ENCODE measurements at places on chromosomes 16 and 17.

- no peak for DNase-seq
Observed at GRCh38 chr17:83050651-83051395, 28.6 kb upstream of the METRNL start.

- no peak for DNase-seq
Observed at GRCh38 chr17:52751051-52751450, 592.5 kb upstream of the CA10 start.

- DNase-seq = no peak
Observed at GRCh38 chr16:72850021-72850420, 197.9 kb downstream of the ZFHX3 start.

DNA sequence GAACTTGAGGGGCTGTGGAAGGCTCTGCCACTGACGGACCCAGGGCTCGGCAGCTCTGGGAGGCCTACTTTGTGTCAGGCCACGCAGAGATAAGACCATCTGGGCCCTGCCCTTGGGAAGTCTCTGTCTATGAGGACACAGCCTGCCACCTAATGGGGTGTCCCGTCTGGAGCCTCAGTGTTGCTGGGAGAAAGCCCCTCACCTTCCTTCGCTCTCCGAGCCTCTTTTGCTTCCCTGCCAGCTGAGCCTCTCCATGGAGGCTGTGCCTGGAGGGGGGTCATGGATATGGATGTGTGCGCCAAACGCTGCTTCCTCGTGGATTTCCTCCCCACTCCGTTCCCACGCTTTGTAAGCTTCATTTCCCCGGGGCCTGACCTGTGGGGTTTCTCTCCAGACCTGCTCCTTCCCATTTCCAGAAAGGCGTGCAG is 228.8 kb downstream of the SEC14L1 start:
- no peak for DNase-seq

GRCh38 chr17:42660692-42661345 is 1.7 kb downstream of the TUBG2 start:
- peak; percentile 86 for DNase-seq

- peak; percentile 77 for DNase-seq
Observed at GRCh38 chr17:79810130-79811010, 13.5 kb upstream of the CBX8 start.

GRCh38 chr16:12458051-12458450 is 345.6 kb downstream of the CPPED1 start:
- no peak for DNase-seq

DNA sequence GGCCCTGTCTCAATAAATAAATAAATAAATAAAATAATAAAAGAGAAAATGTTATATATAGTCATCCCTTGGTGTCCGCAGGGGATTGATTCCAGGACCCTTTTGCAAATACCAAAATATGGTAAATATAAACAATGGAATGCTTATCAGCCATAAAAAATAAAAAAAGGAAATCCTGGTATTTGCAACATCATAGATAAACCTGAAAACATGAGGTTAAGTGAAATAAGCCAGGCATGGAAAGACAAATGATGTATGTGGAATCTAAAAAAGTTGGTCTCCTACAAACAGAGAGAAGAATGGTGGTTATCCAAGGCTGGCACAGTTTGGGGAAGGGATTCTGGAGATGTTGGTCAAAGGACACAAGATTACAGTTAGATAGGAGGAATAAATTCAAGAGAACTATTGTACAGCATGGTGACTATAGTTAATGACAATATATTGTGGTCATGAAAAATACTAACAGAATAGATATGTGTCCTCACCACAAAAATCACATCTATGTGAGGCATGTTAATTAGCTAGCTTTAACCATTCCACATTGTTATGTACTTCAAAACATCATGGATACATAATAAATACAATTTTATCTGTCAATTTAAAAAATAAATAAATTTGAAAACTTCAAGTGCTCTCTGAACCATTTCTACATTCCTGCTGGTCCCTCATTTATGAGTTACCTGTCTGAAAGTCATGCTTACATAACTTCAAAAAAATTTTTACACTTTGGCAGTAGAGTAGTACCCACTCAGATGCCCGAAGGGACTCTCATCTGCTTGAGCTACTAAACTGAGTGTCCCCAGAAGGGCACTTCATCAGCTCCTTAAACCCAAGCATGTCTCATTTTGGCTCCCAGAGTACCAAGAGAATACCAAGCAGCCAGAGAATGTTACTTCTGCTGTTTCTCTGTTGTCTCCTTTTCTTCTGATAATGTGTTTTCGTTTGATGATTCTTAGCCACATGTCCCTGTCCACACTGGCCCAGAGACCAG is 26.6 kb downstream of the N4BP1 start:
- DNase-seq = peak; percentile 44

DNA sequence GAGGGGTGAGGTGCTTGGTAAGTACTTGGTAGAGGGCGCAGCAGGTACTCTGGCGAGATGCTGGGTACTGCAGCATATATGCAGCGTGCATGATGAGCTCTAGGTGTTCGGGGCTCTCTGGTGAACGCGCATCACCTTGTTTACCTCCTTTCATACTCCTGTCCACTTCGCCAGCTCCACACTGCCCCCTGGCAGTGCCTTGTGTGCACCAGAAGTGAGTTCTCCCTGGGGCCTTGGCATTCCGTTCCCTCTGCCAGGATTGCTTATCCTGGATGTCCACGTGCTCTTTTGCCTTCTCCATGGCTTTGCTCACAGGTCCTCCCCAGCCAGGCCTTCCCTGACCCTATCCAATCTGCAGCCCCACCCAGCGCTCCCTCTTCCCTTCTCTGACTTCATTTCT is 154.2 kb downstream of the MRM1 start:
- DNase-seq = no peak

GRCh38 chr16:28180655-28181460 is 30.9 kb downstream of the XPO6 start:
- peak; percentile 45 for DNase-seq

- no peak for DNase-seq
Observed at GRCh38 chr16:17885659-17886207, 415.0 kb upstream of the XYLT1 start.

- DNase-seq = no peak
Observed at GRCh38 chr17:10052106-10052813, 146.1 kb downstream of the GAS7 start.

DNA sequence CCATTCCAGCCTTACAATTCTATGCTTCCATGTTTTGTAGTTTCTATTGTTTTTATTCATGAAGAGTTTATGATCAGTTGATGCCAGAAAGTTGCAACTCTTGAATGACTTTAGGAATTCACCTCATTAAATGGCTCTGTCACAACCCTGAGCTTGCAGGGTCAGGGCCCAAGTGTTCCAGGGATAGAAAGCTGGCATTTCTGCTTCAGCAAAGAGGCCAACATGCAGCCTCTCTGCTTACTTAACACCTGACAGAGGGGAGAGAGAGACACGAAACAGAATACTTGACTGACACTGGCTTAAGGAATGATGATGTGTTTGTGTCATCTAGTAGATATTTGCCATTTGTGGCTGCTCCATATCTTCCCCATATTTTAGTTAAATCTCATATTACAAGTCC is 328.1 kb downstream of the CA10 start:
- no peak for DNase-seq

DNA sequence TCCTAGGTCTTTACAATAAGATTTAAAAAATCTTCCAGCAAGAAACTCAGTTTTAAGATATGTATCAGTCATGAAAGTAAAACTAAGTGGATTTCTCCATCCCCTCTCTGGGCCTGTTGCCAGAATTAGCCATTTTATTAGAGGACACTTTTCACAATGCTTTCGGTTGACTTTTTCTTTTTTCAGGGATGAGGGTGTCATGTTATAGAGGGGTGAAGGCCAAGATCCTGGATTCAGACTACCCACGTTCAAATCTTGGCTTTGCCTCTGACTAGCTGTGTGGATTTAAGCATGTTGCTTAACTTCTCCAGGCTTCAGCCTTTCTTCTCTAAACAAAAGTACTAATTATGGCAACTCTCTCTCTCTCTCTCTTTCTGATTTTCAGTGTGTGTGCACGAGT is 111.7 kb upstream of the COX10 start:
- DNase-seq = peak; percentile 66

- no peak for DNase-seq
Observed at GRCh38 chr16:86042393-86042792, 143.4 kb downstream of the IRF8 start.

GRCh38 chr17:9346296-9346926 is 229.2 kb downstream of the STX8 start:
- peak; percentile 94 for DNase-seq

GRCh38 chr17:2855063-2855600 is 58.9 kb downstream of the RAP1GAP2 start:
- DNase-seq = no peak

GRCh38 chr16:88596483-88596882 is 26.3 kb downstream of the ZC3H18 start:
- DNase-seq = no peak

- DNase-seq = peak; percentile 79
Observed at GRCh38 chr17:35345926-35346771, 27.3 kb downstream of the SLFN11 start.

DNA sequence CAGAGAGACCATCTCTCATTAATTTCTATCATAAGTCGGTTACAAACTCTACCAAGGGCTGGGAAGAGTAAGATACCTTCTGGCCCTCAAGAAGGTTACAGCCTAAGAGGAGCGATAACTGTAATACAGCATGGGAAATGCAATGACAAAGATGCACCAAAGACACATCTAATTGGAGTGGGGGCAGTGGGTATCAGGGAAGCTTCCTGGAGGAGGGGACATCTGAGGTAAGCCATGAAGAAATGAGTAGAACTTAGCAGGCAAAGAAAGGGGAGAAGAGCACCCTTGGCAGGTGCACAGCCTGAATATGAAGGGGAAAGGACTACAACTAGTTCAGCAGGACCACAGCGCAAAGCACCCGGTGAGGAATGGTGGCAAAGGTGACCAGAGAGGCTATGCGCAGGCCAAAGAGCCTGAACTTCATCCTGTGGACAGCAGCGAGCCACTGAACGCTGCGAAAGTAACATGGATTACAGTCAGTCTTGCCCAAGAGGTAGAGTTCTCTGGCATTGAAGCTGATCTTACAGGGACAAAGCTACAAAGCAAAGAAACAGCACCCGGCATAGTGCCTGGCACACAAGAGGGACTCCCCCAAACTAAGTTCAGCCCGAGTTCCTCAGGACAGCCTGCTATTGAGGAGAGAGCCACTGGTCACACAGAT is 2.8 kb downstream of the TBC1D10B start:
- DNase-seq = no peak

GRCh38 chr17:32445971-32446370 is 1.7 kb downstream of the PSMD11 start:
- peak; percentile 58 for DNase-seq

- peak; percentile 53 for DNase-seq
Observed at GRCh38 chr17:58913971-58914769, 158.5 kb downstream of the PPM1E start.

- peak; percentile 21 for DNase-seq
Observed at GRCh38 chr16:3472878-3473595, 22.3 kb downstream of the C16orf90 start.

DNA sequence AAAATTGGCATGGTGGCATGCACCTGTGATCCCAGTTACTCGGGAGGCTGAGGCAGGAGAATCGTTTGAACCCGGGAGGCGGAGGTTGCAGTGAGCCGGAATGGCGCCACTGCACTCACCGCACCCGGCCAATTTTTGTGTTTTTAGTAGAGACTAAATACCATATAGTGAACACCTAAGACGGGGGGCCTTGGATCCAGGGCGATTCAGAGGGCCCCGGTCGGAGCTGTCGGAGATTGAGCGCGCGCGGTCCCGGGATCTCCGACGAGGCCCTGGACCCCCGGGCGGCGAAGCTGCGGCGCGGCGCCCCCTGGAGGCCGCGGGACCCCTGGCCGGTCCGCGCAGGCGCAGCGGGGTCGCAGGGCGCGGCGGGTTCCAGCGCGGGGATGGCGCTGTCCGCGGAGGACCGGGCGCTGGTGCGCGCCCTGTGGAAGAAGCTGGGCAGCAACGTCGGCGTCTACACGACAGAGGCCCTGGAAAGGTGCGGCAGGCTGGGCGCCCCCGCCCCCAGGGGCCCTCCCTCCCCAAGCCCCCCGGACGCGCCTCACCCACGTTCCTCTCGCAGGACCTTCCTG is at the start of gene HBQ1:
HBQ1 (plus strand) TSS at position 359 of the 575 bp plus-strand sequence; CDS start at position 387, 28 bp downstream.
- DNase-seq = peak; percentile 27

GRCh38 chr17:76014100-76014924 is 12.8 kb downstream of the EVPL start:
- DNase-seq = peak; percentile 68

DNA sequence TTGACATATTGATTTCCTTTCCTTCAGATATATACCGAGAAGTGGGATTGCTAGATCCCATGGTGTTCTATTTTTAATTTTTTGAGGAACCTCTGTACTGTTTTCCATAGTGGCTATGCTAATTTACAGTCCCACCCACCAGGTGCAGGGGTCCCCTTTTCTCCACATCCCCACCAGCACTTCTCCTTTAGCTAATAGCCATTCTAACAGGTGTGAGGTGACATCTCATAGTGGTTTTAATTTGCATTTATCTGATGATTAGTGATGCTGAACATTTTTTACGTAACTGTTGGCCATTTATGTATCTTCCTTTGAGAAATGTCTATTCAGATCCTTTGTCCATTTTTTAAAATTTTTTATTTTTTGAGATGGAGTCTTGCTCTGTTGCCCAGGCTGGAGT is 93.9 kb downstream of the SDR42E1 start:
- DNase-seq = no peak

GRCh38 chr17:55895112-55895759 is 144.4 kb downstream of the PCTP start:
- DNase-seq = no peak

DNA sequence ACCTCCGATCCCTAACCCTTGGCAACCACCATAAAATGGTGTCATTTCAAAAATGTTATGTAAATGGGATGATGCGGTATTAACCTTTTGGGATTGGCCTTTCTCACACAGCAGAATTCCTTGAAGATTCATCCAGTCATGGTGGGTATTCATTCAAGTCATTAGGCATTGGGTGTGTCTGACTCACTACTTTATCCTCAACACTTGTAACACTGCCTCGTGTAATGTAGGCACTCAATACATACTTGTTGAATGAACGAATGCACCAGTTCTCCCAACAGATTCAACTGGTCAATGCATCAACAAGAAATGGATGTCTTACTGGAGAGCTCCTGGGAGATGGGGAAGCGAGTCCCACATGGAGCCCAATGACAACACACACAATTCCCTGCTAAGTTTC is 21.8 kb upstream of the GAN start:
- DNase-seq = no peak

GRCh38 chr16:55982597-55982996 is 107.4 kb upstream of the CES5A start:
- no peak for DNase-seq

GRCh38 chr16:46620266-46621005 is 743 bp downstream of the SHCBP1 start:
- peak; percentile 30 for DNase-seq
